ENCODE measurements at places on chromosomes 1 and 21.

DNA sequence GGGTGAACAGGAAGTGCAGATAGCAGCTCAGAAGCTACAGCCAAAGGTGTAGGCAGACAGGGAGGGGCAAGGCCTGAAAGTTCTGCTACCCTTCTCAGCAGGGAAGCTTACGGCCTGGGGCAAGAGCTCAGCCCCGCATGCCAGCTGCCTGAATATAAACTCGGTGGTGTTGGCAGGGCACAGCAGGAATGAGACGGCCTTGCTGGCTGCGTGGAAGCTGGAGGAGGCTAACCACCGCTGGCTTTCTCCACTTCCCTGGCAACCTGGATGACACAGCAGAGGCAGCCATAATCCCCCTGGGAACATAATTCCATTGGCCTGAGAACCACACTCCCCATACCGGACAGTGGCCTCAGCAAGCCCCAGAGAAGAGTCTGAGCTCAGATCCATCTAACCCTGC is 81.9 kb upstream of the PRRC2C start:
- peak; percentile 38 for DNase-seq

DNA sequence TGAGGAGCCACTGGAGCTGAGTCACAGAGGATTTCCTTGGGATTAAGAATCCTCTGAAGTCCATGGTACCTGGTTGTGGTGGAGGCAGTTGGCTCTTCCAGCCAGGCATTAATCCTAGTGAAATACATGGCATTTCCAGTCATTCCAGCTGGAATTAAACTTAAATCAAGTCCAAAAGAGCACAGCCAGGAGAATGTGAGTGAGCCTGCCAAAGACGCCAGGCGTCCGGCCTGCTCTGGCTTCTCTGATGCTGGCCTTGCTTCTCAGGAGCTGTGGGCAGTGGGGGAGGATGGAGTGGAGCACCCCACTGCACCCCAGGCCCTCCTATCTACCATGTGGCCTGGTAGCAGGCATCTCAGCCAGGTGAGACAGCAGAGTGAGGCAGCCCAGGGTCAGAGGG is 23.4 kb upstream of the TENT5C start:
- DNase-seq = no peak

DNA sequence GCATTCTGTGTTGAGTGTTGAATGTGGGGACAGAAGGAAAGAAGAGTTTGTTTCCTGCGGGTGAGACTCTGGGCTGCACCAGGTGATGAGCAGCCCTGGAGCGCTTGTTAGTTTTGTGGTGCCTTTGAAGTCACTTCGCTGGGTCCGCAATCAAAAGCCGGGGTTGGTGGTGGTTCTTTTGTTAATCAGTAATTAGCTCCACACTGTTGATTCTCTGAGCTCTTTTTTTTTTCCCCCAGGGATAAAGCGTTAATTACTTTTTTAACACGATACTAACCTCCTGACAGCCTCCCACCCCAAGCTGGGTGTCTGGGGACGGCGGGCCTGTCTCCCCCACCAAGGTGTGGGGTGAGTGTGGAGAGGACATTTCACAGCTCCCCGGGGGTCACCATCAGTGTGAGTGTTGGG is 56.6 kb downstream of the AGPAT3 start:
- no peak for DNase-seq

DNA sequence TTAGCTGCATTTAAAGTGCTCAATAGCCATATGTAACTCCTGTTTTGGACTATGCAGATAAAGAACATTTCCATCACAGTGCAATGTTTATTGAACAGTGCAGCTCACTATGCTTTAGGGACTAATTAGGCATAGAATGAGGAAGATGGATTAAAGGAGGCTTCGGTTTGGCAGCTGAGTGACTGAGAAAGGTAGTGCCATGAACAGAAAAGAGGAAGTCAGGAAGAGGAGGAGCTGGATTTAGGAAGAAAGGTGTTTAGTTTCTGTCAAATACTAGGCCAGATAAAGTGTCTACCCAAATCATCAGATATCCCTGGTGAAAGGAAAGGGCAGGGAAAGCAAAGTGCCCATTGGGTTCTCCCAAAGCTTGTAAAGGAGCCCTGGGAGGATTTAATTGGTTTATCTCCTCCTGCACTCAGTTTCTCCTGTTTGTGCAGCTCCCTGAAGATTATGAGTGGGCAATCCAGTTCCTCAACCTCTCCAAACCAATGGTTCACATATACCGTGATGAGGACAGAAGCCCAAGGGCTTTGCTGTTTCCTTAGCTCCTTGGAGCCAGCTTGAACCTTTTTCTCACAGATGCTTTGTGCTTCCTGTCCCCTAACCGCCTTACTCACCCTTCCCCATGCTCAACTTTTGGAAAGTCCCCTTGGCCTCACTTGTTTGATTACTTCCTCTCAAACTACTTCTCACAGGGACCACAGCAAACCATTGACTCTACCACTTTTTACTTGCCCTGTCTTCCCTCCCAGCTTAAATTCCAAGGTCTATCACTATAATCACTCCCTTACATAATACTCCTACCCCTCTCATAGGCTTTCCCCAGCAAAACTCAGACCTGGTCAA is 3.5 kb upstream of the RAP1A start:
- no peak for DNase-seq

GRCh38 chr1:118974661-118975060 is 13.5 kb downstream of the TBX15 start:
- DNase-seq = no peak

DNA sequence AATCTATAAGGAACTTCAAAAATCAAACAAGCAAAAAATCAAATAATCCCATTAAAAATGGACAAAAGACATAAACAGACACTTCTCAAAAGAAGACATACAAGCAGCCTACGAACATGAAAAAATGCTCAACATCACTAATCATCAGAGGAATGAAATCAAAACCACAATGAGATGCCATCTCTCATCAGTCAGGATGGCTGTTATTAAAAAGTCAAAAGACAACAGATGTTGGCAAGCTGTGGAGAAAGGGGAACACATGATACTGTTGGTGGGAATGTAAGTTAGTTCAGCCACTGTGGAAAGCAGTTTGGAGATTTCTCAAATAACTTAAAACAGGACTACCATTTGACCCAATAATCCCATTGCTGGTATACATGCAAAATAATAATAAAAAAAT is 226.4 kb downstream of the S1PR1 start:
- DNase-seq = no peak

GRCh38 chr1:36166938-36167905 is 11.3 kb downstream of the MAP7D1 start:
- no peak for DNase-seq

GRCh38 chr1:175693364-175693763 is 50.0 kb downstream of the TNR start:
- DNase-seq = no peak

GRCh38 chr1:192010406-192010805 is 147.9 kb upstream of the RGS18 start:
- DNase-seq = no peak

DNA sequence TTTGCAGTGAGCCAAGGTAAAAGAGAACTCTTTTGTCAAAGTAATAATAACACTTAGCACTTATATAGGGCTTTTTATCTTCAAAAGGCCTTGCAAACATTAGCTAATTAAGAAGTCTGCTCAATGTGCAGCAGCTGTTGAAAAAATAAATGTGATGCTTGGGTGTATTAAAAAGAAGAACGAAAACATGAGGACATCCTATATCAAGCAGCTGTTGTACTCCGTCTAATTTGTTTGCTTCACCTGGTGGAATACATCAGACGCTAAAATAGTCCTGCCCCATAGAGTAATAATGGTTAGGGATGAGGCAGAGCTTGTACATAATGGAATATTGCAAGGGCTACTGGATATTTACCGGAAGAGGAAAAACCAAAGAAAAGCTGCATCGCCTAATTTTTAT is 299.5 kb downstream of the ST6GALNAC3 start:
- DNase-seq = peak; percentile 30

DNA sequence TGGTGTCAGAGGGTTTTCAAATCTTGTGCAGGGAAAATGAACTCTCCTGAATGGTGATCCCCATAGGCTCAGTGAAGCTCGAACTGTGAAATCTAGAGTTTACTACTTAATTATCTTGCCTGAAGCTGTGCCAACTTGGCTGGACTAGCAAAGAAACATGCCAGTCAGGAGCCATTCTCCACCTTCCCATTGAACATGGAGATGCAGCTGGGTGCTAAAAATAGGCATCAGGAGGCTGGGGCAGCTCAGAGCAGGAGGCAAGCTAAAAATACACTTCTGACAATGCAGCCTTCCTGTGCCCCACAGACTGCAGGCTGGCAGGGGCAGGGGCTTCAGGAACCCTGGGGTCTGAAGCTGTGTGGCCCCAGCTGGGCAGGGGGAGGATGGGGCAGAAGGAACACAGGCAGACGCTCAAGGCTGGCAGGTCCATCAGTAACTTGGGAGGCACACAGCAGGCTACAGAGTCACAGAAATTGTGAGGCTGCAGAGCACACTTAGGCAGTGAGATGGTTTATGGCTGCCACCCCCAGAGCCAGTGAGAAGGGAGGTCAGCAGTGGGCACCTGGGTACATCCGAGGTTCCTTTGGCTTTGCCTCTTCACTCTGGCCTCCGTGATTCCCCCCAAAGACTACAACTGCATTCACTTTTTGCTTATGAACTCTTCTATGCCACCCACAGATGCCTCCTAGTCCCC is 155.4 kb upstream of the KCND3 start:
- peak; percentile 62 for DNase-seq

- no peak for DNase-seq
Measured at GRCh38 chr21:24372506-24372905, 1234.8 kb downstream of the MRPL39 start.
